ENCODE measurements at places on chromosomes 1 and 21.

DNA sequence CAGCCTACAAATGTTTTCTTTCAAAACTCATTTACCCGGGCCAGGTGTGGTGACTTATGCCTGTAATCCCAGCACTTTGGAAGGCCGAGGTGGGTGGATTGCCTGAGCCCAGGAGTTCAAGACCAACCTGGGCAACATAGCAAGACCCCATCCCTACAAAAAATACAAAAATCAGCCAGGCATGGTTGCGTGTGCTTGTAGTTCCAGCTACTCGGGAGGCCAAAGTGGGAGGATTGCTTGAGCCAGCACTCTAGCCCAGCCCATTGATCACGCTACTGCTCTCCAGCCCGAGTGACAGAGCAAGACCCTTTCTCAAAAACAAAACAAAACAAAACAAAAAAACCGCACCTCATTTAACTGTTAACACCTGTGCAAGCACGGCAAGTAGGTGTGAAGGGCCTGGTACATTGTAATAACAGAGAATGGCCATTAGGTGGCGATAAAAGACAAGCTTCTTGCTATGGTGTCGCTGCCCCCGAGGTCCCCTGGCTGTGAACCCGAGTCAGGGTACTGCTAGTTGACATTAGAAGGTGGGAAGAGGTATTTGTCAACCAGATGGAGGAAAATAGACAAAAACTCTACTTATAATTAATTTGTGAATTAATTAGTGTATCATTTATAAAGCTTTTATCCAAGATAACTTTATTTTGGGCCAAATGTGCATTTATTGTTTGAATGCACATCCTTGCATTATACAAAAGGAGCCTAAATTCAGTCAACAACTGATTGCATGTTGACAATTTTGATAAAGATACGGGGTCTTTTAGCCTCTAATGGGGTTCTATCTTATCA is 66.5 kb downstream of the SH3BGR start:
- DNase-seq, result no peak

DNA sequence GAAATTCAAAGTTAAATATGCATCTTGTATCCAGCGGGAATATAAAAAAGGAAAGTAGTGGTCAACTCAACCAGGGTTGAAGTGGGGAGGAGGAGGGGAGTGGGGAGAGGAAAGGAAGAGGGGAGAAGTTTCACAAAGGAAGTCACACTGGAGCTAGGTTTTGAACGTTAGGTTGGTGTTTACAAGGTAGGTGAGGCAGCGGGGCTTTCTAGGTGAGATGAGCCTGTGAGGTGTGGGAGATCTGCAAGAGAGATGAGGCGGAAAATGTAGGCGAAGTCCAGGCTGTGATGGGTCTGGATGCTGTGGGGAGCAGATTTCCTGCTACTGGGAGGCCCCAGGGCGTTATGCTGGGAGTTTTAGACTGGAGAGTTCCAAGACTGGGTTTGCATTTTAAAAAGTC is 36.1 kb upstream of the IL20 start:
- no peak for DNase-seq

DNA sequence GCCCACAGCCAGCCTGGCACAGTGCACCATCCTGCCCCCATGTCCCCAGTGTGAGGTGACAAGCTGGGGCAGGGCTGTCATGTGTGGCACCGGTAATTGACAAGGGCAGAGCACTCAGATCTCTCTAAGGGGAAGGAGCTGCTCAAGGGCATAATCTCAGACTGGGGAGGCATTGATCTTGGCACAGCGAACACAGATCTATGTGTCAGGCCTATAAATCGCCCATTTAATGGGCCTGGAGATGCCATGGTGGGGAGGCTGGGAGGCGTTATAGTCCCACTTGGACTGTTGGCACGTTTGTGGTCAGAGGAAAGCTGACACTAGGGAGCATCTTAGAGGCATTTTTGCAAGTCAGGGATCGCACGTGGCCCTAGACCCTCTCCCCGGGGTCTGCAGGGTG is 594.1 kb downstream of the PTPRU start:
- no peak for DNase-seq

DNA sequence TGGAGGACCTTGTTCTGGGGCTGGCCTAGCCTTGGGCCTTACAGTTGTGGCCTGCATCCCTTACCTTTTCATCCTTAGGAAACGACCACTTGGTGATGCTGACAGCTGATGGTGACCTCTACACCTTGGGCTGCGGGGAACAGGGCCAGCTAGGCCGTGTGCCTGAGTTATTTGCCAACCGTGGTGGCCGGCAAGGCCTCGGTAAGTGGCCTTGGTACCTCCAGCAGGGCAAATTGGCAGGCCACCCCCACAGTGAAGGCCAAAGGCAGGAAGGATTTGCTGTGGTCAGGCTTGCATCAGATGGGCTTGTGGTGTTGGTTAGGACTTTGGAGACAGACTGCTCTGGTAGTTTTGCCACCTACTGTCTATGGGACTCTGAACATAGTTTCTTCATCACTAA is 17.7 kb upstream of the TRNAU1AP start:
- DNase-seq, result no peak

DNA sequence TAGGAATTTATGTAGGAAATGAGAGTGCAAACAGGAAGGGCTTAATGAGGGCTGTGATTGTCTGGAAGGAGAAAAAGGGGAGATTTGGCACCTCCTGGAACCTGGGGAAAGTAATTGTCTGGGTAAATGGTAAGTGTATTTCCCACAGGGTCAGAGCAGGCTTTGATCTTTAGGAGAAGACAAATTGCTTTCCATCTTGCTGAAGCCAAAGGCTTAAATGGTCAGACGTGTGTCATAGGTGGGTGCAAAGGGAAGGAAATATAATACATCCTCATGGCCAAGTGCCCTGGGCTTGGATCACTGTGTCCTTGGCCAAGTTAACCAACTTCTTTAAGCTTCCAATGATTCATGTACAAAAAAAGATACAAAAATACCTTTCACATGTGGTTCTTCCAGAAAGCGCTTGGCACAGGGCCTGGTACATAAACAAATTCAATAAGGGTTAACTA is 1.3 kb upstream of the DUSP23 start:
- DNase-seq, result no peak

DNA sequence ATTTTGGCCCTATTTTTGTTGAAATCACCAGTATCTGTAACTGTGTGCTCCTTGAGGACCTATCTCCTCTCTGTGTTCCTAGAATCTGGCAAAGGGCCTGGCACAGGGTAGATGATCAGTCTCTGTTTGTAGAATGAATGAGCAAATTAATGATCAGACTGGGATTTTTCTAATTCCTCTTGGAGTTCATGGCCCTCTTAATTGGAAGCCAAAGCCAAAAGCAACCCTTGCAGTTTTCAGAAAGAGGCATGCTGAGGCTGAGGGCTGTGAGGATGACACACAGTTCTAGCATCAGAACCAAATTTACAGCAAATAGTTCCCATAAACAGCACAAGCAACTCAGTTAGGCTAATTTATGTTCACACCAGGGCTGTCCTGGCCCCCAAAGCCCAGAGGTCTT is 111.1 kb upstream of the BEND5 start:
- no peak for DNase-seq

GRCh38 chr1:84750110-84750730 is 60.0 kb upstream of the SSX2IP start:
- no peak for DNase-seq

- no peak for DNase-seq
These were observed 290.5 kb downstream of the AJAP1 start for GRCh38 chr1:4944911-4945310.

DNA sequence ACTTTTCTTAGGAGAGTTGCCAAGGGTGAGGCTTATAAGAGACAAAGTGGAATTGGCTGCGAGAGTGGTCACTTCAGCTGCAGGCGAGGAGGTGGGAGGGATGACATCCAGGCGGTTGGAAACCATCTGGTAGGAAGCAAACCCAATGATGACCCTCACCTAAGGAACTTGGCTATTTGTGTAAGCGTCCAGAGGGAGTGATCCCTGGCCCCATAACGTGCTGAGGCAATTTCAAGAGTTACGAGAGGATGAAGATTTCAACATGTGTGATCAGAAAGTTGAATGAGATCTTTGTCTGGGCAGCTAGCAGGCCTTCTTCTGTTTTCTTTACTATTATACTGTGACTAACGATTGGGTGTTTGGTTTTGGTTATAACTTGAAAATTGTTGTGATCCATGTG is 102.7 kb upstream of the VANGL1 start:
- DNase-seq, result no peak

DNA sequence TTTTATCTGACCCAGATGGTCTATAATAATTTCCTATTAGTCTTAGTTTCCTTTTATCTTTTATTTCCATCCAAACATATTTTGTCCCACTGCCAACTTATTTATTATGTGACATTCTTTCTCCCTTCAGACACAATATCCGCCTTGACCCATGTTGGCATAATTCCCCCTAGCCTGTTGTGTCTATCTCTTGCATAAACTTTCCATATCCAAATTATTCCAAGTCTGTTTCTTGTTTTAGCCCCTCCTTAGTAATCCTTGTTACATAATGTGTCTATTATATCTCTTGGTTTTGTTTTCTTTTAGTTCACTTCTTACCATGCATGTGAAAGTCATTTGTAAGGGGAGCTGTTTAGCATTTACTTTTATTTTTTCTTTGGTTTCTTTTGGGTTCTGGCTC is 81.6 kb upstream of the CACHD1 start:
- no peak for DNase-seq

- no peak for DNase-seq
These were observed 58.3 kb upstream of the IFFO2 start for GRCh38 chr1:19014765-19015164.

DNA sequence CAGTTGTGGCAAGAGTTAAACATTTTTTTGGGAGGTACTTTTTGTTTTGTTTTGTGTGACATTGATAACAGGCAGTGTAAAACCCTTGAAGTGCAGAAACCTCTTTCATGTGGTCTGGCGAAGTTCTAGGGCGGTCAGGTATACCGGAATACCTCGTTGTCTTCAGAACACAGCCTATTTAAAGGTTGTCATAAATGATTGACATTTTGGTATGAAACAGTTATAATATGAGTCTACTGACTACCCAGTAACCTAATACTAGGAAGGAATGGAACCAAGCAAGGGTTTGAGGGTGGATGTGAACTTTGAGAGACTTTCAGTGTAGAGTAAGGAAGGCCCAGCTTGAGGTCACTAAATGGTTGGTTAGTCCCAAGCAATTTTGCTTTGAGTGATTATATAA is 40.5 kb downstream of the PATJ start:
- peak; percentile 6 for DNase-seq

GRCh38 chr1:234980645-234981396 is 147.8 kb downstream of the TOMM20 start:
- DNase-seq, result no peak

- no peak for DNase-seq
These were observed 12.3 kb downstream of the ARHGEF10L start for GRCh38 chr1:17551755-17552234.

- DNase-seq, result no peak
These were observed 36.6 kb downstream of the GPR3 start for GRCh38 chr1:27429029-27429425.

DNA sequence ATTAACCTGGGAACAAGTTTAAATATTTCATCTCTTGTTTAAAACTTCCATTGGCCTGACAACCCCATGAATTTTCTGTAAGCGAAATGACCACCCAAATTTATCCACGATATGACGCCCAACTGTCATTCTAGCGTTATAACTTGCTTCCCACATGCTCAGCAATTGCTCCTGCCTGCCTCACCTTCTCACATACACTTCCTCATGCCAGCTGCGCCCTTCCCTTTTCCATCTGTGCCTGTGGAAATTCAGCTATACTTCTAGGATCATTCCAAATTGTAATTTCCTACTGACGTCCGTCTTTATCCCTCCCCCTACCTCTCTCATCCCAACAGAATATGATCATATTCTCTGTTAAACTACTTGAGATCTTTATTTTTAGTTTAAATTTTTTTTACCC is 248.0 kb downstream of the RGS7 start:
- DNase-seq, result no peak

- no peak for DNase-seq
These were observed 63.8 kb downstream of the LAMC1 start for GRCh38 chr1:183087001-183087400.

DNA sequence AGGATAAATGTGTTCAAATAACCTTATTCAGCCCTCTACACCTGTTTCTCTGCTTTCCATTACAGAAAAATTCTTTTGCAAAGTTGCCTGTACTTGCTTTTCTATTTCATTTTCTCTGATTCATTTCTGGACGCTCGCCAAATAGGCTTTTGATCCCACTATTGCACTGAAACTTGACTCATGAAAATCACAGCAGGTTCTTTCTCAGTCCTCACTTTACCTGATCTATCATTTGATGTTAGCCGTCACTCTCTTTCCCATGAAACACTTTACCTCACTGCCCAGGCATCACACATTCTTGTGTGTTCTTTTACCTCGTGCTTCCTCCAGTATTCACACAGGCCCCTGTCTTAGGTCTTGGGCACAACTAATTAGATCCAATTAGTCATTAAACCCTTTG is 26.2 kb downstream of the HSPA13 start:
- DNase-seq, result no peak

- no peak for DNase-seq
These were observed 52.2 kb downstream of the SDC3 start for GRCh38 chr1:30856260-30856790.

- no peak for DNase-seq
These were observed 236.4 kb downstream of the USH2A start for GRCh38 chr1:216186816-216187215.

DNA sequence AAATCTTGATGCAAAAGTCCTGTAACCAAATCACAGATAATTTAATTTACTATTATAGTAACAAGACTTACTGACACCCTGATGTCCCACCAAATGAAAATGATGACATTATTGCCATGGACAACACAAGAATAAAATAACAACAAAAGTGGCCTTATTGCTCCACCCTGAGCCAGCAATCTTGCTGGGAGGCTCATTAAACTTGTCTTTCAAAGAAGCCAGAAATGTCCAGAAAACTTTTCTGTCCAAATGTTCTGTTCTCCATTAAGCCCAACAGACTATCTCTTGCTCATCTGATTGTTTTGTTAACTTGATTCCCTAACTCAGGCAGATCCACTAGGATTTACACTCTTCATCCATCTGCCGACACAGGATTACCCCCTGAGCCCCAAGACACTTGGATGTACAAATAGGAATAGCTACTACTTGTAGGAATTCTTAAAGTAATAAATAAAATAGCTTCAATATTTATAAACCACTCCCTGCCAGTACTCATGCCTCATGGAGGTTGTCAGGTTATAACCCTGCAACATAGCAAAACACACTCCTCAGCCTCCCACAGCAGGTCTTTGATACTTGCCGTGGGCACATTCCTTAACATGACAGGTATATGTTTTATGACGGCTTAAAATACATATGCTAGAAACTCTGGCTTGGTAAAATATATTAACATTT is 84.9 kb downstream of the PTPN14 start:
- no peak for DNase-seq

- no peak for DNase-seq
These were observed 9.0 kb upstream of the SRM start for GRCh38 chr1:11068600-11069473.

GRCh38 chr1:212624976-212625501 is 16.5 kb downstream of the ATF3 start:
- no peak for DNase-seq

DNA sequence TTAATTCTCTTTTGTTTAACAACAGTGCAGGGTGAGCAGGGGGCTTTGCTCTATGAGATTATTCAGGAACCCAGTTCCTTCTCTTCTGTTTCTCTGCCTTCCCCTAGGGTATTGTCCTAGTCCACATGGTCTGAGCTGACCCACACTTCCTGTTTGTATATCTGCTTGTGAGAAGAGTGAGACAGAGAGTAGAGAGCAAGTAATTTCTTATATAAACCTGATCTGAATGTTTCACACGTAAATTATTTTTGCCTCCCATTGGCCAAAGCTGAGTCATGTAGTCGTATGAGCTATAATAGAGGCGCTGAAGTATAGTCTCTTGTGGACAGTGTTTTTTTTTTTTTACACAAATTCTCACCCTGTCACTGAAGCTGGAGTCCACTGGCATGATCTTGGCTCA is 134.2 kb upstream of the SERTAD4 start:
- DNase-seq, result no peak
